ENCODE measurements at places on chromosomes 3 and 15.

GRCh38 chr3:3053974-3054373 lies 56.2 kb downstream of the IL5RA start:
- DNase-seq: peak; percentile 19

DNA sequence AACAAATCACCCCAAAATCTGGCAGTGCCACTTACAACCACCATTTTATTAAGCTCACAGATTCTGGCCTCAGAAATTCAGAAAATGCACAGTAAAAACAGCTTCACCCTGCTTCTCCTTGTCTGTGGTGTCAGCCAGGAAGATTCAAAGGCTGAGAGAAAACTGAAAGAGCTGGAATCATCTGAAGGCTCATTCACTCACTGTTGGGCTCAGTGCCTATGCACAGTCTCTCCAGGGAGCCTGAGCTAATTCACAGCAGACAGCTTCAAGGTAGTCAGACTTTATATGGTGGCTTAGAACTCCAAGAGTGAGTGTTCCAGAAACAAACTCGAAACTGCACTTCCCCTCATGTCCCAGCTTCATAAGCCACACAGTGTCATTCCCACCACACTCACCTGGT lies 16.5 kb upstream of the PLOD2 start:
- no peak for DNase-seq

- no peak for DNase-seq
Measured at GRCh38 chr3:134197681-134198261, 52.9 kb downstream of the RYK start.

- no peak for DNase-seq
Measured at GRCh38 chr3:111577798-111578685, 17.1 kb downstream of the ZBED2 start.

GRCh38 chr3:77887611-77888010 lies 847.7 kb downstream of the ROBO2 start:
- no peak for DNase-seq

- DNase-seq: no peak
Measured at GRCh38 chr15:95304151-95304946, 1026.2 kb upstream of the NR2F2 start.

DNA sequence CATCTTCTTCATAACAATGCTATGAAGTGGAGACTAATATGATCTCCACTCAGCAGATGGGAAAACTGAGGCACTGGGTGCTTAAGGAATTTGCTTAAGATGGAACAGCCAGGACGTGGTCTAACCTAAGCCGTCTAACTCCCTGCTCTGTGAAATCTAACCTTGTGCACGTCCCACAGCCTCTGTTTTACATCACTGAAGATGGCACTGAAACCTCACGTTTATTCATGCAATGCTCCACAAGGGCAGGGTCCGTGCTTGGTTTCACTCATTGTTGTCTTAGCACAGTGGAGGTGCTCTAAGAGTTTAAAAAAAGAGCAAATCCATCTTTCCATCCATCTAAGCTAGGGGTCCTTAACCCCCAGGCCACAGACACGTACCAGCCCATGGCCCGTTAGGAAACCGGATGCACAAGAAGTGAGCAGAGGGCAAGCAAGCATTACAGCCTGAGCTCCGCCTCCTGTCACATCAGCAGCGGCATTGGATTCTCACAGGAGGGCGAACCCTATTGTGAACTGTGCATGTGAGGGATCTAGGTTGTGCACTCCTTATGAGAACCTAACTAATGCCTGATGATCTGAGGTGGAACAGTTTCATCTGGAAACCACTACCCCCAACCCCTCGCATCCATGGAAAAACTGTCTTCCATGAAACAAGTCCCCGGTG lies 118.0 kb downstream of the FOXP1 start:
- no peak for DNase-seq

DNA sequence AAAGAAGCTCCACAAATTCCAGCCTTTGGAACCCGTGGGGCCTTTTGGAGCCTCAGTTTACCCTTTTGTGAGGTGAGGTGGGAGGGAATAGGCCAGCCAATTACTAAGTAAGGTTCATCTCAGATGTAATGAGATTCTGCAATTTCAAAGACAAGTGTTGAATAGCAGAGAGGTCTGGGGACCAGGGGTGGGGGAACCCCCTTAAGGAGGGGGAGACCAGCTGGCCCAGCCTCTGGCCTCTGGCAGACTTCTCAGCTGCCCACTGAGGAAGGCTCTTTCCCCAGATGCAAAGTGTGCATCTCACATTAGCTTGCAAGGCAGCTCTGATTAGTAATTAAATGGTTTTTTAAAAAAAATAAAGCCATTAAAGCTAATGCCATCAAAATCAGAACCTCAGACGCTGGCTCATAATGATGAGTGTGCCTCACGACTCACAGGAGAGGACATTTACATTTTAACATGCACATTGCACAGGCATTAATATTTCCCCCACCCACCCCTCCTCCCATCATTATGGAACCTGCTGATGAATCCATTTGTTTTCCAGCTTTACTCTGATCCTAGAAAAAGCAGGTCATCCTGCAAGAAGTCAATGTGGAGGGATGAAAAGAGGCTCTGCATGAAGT lies 176.7 kb upstream of the TLE3 start:
- no peak for DNase-seq

GRCh38 chr15:59398220-59398619 lies 25.5 kb upstream of the MYO1E start:
- DNase-seq: no peak

Measured in adrenal gland (tissue), 19 donors.